B cell (primary cell): ENCODE measurements at places on chromosomes 12 and 14.

GRCh38 chr14:84485036-84485435, 1044.9 kb upstream of the FLRT2 start:
- DNase-seq, result no peak

- peak; percentile 10 for DNase-seq
These were observed 128.7 kb upstream of the RAP1B start for GRCh38 chr12:68482014-68482413.

DNA sequence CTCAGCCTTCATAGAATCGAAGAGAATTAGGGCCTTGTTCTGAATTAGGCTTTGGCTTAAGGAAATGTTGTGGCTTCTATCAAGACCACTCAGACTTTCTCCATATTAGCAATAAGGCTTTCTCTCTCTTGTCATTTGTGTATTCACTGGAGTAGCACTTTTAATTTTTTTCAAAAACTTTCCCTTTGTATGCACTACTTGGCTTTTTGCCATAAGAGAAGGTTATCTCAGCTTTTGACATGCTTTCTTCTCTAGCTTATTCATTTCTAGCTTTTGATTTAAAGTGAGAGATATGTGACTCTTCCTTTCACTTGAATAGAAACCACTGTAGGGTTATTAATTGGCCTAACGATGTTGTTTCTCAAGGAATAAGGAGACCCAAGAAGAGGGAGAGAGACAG, 244.2 kb downstream of the GPHN start:
- no peak for DNase-seq

GRCh38 chr12:123973552-123974341, 732 bp downstream of the ZNF664 start:
- DNase-seq, result peak; percentile 57

DNA sequence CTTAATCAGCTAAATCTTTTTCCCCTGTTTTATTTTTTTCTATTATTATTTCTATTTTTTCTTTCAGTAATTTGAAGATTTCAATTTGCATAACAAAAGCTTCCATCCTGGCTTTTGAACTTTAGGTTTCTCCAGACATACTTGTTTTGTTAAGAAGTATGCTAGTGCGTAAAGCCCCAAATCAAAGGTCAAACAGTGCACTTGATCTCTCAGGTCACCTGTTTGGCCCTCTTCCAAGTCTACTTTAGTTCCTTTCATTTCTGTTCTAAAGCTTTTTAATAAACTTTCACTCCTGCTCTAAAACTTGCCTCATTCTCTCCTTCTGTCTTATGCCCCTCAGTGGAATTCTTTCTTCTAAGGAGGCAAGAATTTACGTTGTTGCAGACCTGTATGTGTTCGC, 54.6 kb upstream of the ATXN7L3B start:
- no peak for DNase-seq

DNA sequence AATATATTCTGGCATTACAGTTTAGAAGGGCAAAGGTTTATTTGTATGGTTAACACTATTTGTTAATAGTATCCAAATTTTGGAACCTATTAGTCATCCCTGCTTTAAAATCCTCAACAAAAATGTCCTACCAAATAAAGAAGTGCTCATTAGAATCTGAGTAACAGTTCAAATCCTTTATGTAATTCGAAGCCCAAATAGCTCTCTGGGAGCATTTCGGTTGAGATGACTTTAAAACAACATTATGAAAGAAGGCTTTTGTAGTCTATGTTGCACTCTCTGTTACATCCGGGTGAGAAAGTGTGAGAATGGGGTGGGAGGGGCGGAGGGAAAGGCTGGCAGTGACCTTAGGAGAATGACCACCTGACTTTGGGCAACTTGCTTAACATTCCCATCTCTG, 59.7 kb downstream of the SLC38A1 start:
- no peak for DNase-seq

GRCh38 chr12:125198652-125199051, 133.4 kb downstream of the AACS start:
- DNase-seq, result no peak

DNA sequence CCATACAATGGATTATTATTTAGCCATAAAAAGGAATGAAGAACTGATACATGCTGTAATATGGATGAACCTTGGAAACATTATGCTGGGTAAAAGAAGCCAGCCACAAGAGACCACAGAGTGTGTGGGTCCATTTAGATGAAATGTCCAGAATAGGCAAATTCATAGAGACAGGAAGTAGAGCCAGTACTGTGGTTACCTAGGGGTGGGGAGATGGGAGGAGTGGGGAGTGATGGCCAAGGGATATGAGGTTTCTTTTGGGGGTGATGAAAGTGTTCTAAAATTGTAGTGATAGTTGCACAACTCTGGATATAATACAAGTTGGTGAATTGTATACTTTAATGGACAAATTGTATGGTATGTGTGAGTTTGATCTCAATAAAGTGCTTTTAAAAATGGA, 18.6 kb downstream of the JDP2 start:
- no peak for DNase-seq

DNA sequence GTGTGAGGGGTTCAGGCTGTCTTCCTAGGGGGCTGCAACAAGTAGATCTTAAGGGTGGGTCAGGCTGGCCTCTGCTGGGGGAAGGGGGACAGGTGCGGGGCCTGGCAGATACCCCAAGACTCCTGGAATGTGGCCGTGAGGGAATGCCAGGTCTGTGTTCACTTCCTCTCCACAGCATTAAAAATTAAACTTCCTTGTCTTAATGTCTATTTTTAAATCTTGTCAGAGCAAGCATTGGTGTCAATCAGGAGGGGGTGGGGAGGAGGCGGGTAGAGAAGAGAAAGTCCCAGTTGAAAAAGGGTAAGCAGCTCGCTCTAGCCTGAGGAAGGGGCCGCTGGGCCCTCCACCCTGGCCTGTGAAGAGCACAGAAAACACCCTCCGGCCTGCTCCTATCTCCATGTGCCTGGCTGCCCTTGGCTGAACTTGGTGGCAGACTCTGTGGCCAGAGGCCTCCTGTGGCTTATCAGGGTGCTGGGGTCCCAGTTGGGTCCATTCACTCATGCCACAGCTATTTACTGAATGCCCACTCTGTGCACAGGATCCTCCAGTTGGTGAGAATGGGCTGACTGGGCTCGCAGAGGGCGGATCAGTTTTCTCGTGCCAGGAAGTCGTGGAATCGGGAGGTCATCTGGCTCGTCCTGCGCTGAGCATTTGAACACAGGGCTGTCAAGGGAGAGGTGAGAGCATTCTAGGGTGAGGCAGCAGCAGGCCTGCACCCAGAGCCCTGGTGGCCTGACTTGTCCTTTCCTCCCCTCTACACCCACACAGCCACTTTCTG, 128.8 kb downstream of the TSPAN9 start:
- no peak for DNase-seq

GRCh38 chr12:122403831-122404230, 18.6 kb downstream of the CLIP1 start:
- peak; percentile 25 for DNase-seq

- DNase-seq, result no peak
These were observed 4.8 kb downstream of the RPL10L start for GRCh38 chr14:46646796-46647195.

DNA sequence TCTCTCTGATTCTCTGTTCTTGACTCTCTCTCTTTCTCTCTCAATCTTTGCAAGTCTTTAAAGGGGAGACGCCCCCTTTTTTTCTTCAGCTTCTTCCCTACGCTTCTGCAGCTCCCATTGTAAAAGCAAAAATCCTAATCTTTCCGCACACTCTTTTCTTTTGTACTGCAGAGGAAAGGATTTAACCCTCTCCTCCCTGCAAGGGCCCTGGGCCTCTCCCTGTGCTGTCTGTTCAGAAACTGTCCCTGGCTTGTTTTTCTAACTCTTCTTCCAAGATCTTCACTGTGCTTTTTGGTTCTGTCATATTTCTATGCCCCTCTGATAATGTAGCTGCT, 10.9 kb upstream of the SALL2 start:
- no peak for DNase-seq

GRCh38 chr12:116333402-116333801, 55.9 kb upstream of the MED13L start:
- no peak for DNase-seq

GRCh38 chr14:105014032-105014431, 6.9 kb downstream of the CDCA4 start:
- DNase-seq, result no peak

GRCh38 chr12:116551952-116552772, 7.0 kb upstream of the MAP1LC3B2 start:
- DNase-seq, result no peak

DNA sequence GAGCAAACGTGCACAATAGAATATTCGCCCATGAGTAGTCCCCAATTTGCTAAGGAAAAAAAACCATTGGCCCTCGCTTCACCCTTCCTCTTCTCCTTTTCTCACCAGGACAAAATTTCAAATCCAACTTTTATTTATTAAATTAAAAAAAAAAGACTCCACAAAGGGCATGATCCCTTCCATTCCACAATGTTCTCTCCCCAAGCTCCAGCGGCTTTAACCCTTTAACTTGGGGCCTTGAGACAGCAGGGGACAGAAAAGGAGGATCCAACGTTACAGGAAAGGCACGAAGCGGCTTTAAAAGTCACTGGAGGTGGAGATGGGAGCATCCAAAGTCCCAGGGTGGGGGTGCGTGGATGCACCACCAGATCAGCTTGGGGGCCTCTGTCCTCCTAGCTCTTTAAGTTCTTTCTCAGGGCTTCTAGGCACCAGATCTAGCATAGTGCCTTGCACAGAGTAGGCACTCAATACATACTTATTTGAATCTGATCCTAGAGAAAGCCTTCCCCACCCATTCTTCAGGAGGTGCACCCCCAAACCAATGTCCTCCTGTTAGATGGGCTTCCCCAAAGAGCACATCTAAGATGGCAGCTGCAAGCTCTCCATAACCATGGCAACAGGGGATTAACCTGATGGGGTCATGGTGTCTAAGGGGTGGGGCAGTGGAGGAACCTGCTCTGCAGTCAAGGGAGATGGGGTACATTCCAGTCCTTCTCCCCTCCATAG, 5.2 kb upstream of the AAAS start:
- DNase-seq, result no peak

- DNase-seq, result no peak
These were observed 196.9 kb upstream of the NOVA1 start for GRCh38 chr14:26794731-26795130.

GRCh38 chr12:46219132-46219876, 49.5 kb downstream of the SLC38A1 start:
- DNase-seq, result no peak

- no peak for DNase-seq
These were observed 12.5 kb downstream of the NRXN3 start for GRCh38 chr14:78182722-78183121.

GRCh38 chr14:71594821-71595220, 337.4 kb upstream of the RGS6 start:
- no peak for DNase-seq

DNA sequence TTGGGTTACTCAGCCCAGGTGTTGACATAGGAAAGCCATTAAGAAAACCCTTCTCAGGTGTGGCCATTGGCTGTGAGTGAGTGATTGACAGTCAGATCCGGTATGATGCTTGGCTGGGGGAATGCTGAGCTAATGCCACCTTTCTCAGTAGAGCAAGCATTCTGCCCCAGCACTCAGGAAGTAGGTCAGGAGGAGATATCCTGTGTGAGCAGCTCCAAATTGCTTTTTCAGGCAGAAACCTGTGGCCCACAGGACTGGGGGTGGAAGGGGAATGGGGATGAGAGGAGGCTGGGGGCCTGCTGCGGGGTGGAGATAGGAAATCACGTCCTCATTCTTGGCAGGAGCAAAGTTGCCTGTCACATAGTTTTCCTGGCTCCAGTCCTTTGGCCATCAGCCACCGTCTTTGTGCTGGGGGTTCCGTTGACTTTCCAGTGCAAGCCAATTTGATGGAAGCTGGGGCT, 55.7 kb downstream of the NINJ2 start:
- DNase-seq, result no peak

GRCh38 chr12:60522684-60523400, 927.0 kb downstream of the SLC16A7 start:
- DNase-seq, result no peak

DNA sequence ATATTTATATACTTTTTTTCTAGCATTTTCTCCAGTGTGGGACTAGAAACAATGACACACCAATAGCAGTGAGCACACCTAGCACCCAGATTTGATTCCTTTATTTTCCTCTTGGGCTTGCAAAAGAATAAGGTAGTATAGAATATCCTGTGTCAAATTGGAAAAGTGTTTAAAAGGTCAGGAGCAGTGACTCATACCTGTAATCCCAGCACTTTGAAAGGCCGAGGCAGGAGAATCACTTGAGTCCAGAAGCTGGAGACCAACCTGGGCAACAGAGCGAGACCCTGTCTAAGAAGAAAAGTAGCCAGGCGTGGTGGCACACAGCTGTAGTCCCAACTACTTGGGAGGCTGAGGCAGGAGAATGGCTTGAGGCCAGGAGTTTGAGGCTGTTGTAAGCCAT, 53.8 kb upstream of the SGPP1 start:
- no peak for DNase-seq

GRCh38 chr12:96047229-96048211, 12.1 kb upstream of the LTA4H start:
- DNase-seq, result peak; percentile 59

DNA sequence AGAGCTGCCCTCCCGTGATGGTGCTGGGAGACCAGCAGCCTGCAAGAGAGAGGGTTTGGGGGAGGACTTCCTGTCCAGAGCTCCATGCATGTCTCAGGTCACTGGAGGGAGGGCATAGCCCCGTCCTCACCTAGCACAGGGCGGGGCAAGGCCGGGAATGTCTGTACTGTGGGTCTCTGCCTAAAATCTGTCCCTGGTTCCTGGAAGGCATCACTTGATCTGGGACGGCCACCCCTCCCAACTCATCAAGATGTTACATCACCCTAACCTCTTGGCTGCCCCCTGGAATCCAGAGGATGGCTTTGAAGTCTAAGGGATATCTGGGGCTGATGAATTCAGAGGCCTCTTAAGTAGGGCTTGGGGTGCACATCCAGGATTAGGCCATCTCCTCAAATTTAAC, 37.0 kb upstream of the MEG3 start:
- no peak for DNase-seq

GRCh38 chr14:104552738-104553125, 26.8 kb upstream of the C14orf180 start:
- DNase-seq, result no peak

- no peak for DNase-seq
These were observed 40.8 kb downstream of the PHETA1 start for GRCh38 chr12:111328138-111328537.

GRCh38 chr12:66665435-66665985, 13.4 kb downstream of the GRIP1 start:
- no peak for DNase-seq

- DNase-seq, result no peak
These were observed 62.0 kb upstream of the PYGL start for GRCh38 chr14:51006324-51006723.

DNA sequence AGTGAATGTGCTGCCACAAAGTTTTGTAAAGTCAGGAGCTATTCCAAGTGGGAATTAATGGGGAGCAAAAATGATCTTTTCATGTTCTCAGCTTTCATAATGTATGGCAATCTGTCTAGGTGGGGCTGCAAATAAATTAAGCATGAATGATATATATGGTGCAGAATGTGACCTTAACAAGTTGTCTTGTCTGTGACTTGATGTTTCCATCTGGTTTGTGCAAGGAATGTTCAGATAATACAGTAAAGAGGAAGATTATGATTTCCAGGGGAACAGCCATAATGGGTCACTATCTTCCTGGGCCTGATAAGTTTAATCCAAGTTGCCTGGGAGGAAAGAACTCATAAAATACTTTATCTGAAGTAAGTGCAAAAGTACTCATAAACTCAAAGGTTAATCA, 1815.8 kb upstream of the FLRT2 start:
- DNase-seq, result no peak

GRCh38 chr12:45852508-45852907, 123.0 kb downstream of the ARID2 start:
- DNase-seq, result no peak

GRCh38 chr12:1793426-1794210, 26.7 kb upstream of the LRTM2 start:
- DNase-seq, result no peak

GRCh38 chr12:22046090-22046967, at the start of gene CMAS:
Gene CMAS, plus strand, starts transcription at chr12:22046218. Its CDS starts 86 bp downstream, at chr12:22046304.
- peak; percentile 77 for DNase-seq
